Thyroid gland (tissue), 4 donors: ENCODE measurements at places on chromosomes 5 and 9. TPM values are rescaled to one million over a fixed set of nuclear protein-coding genes. Genes with fewer than 3 reads are reported as not detected.

The C5orf22 gene
- 16.0 TPM for total RNA-seq

The HTR4 gene
- not detected for total RNA-seq

The TMEM232 gene
- total RNA-seq = 10.5 TPM

The LCN15 gene
- total RNA-seq = not detected

The SH3TC2 gene
- 0.83 TPM for total RNA-seq

The SLC1A3 gene
- 17.0 TPM for total RNA-seq

The TLE1 gene
- total RNA-seq = 56.7 TPM

The HAPLN1 gene
- total RNA-seq = not detected

DNA sequence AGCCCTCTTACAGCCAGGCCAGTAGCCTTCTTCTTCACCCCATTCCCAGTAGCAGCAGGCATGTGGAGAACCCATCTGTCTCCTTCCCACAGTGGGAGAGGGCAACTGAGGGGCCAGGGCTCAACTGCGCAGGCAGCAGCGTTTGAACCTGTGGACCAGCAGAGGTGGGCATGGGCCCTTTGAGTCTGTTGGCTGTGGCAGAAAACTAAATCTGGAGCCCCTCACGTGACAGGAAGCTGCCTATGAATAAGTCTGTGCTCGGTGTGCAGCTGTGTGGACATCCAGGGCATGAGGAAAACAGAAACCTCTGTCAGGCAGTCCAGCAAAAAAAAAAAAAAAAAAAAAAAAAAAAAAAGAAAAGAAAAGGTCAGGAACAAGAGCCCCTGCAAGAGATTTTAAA, 189.2 kb upstream of the NR3C1 start:
- H3K4me1 ChIP-seq = no peaks in the 10 kb centered on the region
- DNase-seq = peak; percentile 2
- H3K27ac ChIP-seq = no peak overlapping the region
- H3K36me3 ChIP-seq = no peaks in the 10 kb centered on the region

DNA sequence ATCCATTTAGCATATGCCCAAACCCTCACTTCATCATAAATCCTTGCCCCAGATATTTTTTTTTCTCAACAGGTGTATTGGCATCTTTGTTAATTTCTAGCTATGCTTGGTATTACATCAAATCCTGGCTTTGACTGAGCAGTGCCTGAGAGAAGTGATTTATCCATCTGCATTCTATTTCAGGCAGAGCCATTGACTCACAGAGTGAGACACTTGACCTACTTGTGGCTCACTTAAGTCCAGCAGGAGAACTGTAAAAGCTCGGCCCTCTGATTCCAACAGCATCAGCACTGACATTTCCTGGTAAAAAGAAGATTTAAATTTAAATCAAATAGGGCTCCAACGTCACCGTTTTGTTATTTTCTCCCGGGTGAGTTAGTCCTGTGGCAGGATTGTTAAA, 93.4 kb downstream of the PLK2 start:
- H3K36me3 ChIP-seq = no peaks in the 10 kb centered on the region
- H3K27me3 ChIP-seq = no peaks in the 10 kb centered on the region
- no peak overlapping the region for H3K4me3 ChIP-seq
- no peak overlapping the region for H3K27ac ChIP-seq
- H3K4me1 ChIP-seq = peaks cover 4% of the 10 kb centered on the region
- peak; percentile 39 for DNase-seq

DNA sequence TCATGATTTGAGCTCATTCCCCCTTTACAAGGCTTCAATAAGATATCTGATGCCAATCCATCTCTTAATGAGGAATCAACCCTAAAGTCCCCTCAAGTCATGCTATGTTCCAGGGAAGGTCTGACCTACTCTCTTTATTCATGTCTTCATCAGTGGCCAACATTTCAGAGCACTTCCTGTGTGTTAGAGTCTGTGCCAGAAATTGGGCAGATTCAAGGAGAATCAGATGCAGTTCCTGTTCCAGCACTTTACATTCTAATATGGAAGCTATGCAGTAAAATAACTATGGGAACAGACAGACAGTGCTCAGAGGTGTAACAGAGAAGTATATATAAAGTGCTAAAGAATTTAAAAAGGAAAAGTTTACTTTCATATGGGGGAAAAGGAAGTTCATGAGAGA, 193.4 kb upstream of the NR4A3 start:
- H3K4me1 ChIP-seq = no peaks in the 10 kb centered on the region
- H3K4me3 ChIP-seq = no peak overlapping the region
- no peaks in the 10 kb centered on the region for H3K36me3 ChIP-seq
- no peaks in the 10 kb centered on the region for H3K27me3 ChIP-seq
- no peak overlapping the region for H3K27ac ChIP-seq

DNA sequence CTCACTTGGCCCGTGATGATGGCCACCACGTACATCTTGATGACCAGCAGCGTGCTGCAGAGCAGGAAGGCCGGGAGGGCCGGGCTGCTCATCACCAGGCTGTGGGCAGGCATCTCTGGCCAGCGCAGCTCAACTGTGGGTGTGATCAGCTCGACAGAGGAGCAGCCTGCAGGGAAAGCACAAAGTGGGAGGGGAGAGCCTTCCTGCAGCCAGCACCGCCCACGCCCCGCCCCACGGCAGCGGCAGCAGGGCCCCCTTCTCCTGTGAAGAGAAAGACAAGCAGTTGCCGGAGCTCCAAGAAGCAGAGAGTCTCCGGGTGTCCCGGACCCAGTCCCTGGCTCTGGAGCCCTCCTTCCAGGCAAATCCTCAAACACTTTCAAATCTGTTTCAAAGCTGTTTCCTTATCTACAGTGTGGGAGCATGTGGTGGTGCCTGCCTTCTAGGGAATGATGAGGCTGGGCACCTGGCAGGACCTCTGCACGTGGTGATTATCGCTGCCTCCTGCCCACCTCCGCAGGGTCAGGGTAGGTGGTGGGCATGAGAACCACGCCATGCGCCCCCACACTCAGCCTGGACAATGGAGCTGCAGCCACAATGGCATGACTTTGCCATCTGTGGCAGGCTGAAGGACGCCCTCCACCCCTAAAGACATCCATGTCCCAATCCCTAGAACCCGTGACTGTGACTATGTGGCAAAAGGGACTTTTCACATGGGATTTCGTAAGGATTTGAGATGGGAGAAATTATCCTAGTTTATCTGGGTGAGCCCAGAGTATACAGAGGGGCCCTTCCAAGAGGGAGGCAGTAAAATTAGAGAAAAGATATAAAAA, at the start of gene PTGES:
TSS of gene PTGES (minus strand) at position 143 of the 830 bp plus-strand sequence. CDS start at position 113, 30 bp downstream.
- no peaks in the 10 kb centered on the region for H3K36me3 ChIP-seq
- no peak within 1 kb of the TSS for H3K27ac ChIP-seq

- no peak overlapping the region for H3K27ac ChIP-seq
- no peaks in the 10 kb centered on the region for H3K4me1 ChIP-seq
- H3K4me3 ChIP-seq = no peak overlapping the region
- no peaks in the 10 kb centered on the region for H3K27me3 ChIP-seq
- no peak for DNase-seq
- no peaks in the 10 kb centered on the region for H3K36me3 ChIP-seq
Observed at GRCh38 chr5:39092581-39093351, 18.6 kb upstream of the RICTOR start.

GRCh38 chr5:180784497-180785097, 18.0 kb downstream of the MGAT1 start:
- peaks cover 33% of the 10 kb centered on the region for H3K4me1 ChIP-seq
- no peaks in the 10 kb centered on the region for H3K27me3 ChIP-seq
- peak; percentile 92 for DNase-seq
- H3K4me3 ChIP-seq = no peak overlapping the region

GRCh38 chr5:82314964-82315758, 37.0 kb upstream of the RPS23 start:
- H3K36me3 ChIP-seq = no peaks in the 10 kb centered on the region
- DNase-seq = no peak
- no peaks in the 10 kb centered on the region for H3K4me1 ChIP-seq
- H3K27me3 ChIP-seq = no peaks in the 10 kb centered on the region

DNA sequence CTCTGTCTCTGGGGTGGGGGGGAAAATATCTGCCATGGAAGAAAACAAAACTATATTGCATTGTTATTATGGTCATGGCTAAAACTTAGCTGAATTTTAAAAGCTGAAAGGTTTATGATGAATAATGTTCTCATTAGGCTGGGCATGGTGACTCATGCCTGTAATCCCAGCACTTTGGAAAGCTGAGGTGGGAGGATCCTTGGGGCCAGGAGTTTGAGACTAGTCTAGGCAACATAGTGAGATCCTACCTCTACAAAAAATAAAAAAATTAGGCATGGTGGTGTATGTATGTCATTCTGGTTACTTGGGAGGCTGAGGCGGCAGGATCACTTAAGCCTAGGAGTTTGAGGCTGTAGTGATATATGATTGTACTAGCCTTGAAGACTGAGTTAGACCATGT, 44.5 kb downstream of the IPO11 start:
- H3K27me3 ChIP-seq = no peaks in the 10 kb centered on the region
- no peak for DNase-seq
- H3K36me3 ChIP-seq = no peaks in the 10 kb centered on the region
- H3K4me3 ChIP-seq = no peak overlapping the region
- no peak overlapping the region for H3K27ac ChIP-seq
